ENCODE measurements at places on chromosomes 2 and 18. TPM values are rescaled to one million over a fixed set of nuclear protein-coding genes. Genes with fewer than 3 reads are reported as not detected.

Gene LDAH
- polyA plus RNA-seq: 8.2 TPM

Gene CNGA3
- not detected for polyA plus RNA-seq

Gene RUFY4
- not detected for polyA plus RNA-seq

Gene BCL11A
- polyA plus RNA-seq: 0.30 TPM

Gene RIT2
- polyA plus RNA-seq: not detected

Gene CD207
- 0.22 TPM for polyA plus RNA-seq

Gene CTNNA2
- 0.07 TPM for polyA plus RNA-seq

Gene CLHC1
- polyA plus RNA-seq: 1.7 TPM

Gene SLC9A4
- polyA plus RNA-seq: 0.11 TPM

Gene TMEM247
- not detected for polyA plus RNA-seq

Gene ST8SIA3
- polyA plus RNA-seq: 0.41 TPM

Gene GAREM2
- polyA plus RNA-seq: 1.7 TPM

Gene ACVR1
- polyA plus RNA-seq: 19.4 TPM

Gene TMEM37
- polyA plus RNA-seq: 6.0 TPM

Gene SMCHD1
- 11.8 TPM for polyA plus RNA-seq

Gene DYSF
- 20.7 TPM for polyA plus RNA-seq

Gene CRACDL
- 3.6 TPM for polyA plus RNA-seq

Gene SPATA3
- polyA plus RNA-seq: not detected

Gene RTN4
- 103 TPM for polyA plus RNA-seq

Gene SCG2
- polyA plus RNA-seq: not detected

Gene AQP4
- polyA plus RNA-seq: not detected
